A549 treated with RU486 at 1 μM for 4 hours (cell line): ENCODE measurements at places on chromosomes 5 and 9. TPM values are rescaled to one million over a fixed set of nuclear protein-coding genes. Genes with fewer than 3 reads are reported as not detected.

The GABRB2 gene
- not detected in 5 replicates for total RNA-seq

The ABITRAM gene
- total RNA-seq: 17.1 to 25.0 TPM (median 22.3 TPM) in 5 replicates

The GABRP gene
- not detected in 5 replicates for total RNA-seq

The ZFP37 gene
- total RNA-seq: 0.86 to 1.9 TPM (median 1.8 TPM) in 5 replicates

The LVRN gene
- total RNA-seq: 0.07 to 0.27 TPM (median 0.09 TPM) in 3 of 5 replicates, not detected in the others

The GPR150 gene
- 0.07 to 0.26 TPM (median 0.19 TPM) in 4 of 5 replicates, not detected in the other for total RNA-seq

The PCDHA12 gene
- total RNA-seq: 1.9 to 3.0 TPM (median 2.7 TPM) in 5 replicates

The ISL1 gene
- total RNA-seq: not detected in 5 replicates

The TSLP gene
- not detected in 5 replicates for total RNA-seq

The LTC4S gene
- total RNA-seq: 0.30 to 0.63 TPM (median 0.38 TPM) in 3 of 5 replicates, not detected in the others

The DNAJC21 gene
- 23.3 to 32.1 TPM (median 26.7 TPM) in 5 replicates for total RNA-seq

The NFIB gene
- total RNA-seq: 8.2 to 12.3 TPM (median 10.4 TPM) in 5 replicates

The PCDHA4 gene
- 1.3 to 1.7 TPM (median 1.5 TPM) in 5 replicates for total RNA-seq

The FCN2 gene
- total RNA-seq: not detected in 5 replicates

The UQCRQ gene
- total RNA-seq: 367 to 625 TPM (median 509 TPM) in 5 replicates

The KCNMB1 gene
- total RNA-seq: 0.05 TPM in 1 of 5 replicates, not detected in the others

The FUT7 gene
- total RNA-seq: 0.07 to 0.09 TPM (median 0.08 TPM) in 3 of 5 replicates, not detected in the others

The GLDC gene
- total RNA-seq: 12.1 to 13.3 TPM (median 12.9 TPM) in 5 replicates

The PHYHD1 gene
- total RNA-seq: not detected in 5 replicates

The PHYKPL gene
- 6.3 to 9.1 TPM (median 7.7 TPM) in 5 replicates for total RNA-seq

The LCN9 gene
- total RNA-seq: not detected in 5 replicates

The APBB3 gene
- 3.8 to 8.1 TPM (median 6.3 TPM) in 5 replicates for total RNA-seq

The NR6A1 gene
- total RNA-seq: 1.7 to 1.9 TPM (median 1.7 TPM) in 5 replicates

The PCDHB12 gene
- 0.05 to 0.09 TPM in 2 of 5 replicates, not detected in the others for total RNA-seq

The ZNF366 gene
- total RNA-seq: not detected in 5 replicates

The TAS2R1 gene
- total RNA-seq: not detected in 5 replicates

The TYRP1 gene
- not detected in 5 replicates for total RNA-seq

The TRPM3 gene
- total RNA-seq: not detected in 5 replicates

The SLC27A4 gene
- total RNA-seq: 32.1 to 49.1 TPM (median 43.3 TPM) in 5 replicates

The CSNK1A1 gene
- 123 to 138 TPM (median 127 TPM) in 5 replicates for total RNA-seq

The TOMM5 gene
- total RNA-seq: 282 to 354 TPM (median 324 TPM) in 5 replicates

The PCDHB15 gene
- total RNA-seq: 0.06 to 0.10 TPM (median 0.08 TPM) in 3 of 5 replicates, not detected in the others

The INSL6 gene
- total RNA-seq: not detected in 5 replicates

The GRIA1 gene
- total RNA-seq: not detected in 5 replicates

The TRAF1 gene
- total RNA-seq: 3.6 to 6.8 TPM (median 4.6 TPM) in 5 replicates

The LCN12 gene
- total RNA-seq: 0.61 to 1.6 TPM (median 0.86 TPM) in 5 replicates

The FRMD3 gene
- 2.3 to 3.0 TPM (median 2.6 TPM) in 5 replicates for total RNA-seq

The PCDHB10 gene
- total RNA-seq: 0.06 TPM in 2 of 5 replicates, not detected in the others

The SPATA31E1 gene
- total RNA-seq: not detected in 5 replicates

The ANKRD33B gene
- total RNA-seq: 8.1 to 12.6 TPM (median 10.8 TPM) in 5 replicates

The CAVIN4 gene
- total RNA-seq: 0.26 to 0.56 TPM (median 0.54 TPM) in 5 replicates

The PCDHGC4 gene
- total RNA-seq: not detected in 5 replicates

The SPATA9 gene
- total RNA-seq: 0.42 TPM in 1 of 5 replicates, not detected in the others

The SLCO4C1 gene
- 0.01 TPM in 1 of 5 replicates, not detected in the others for total RNA-seq

The FYB1 gene
- 8.0 to 19.0 TPM (median 13.3 TPM) in 5 replicates for total RNA-seq

The MEGF10 gene
- total RNA-seq: not detected in 5 replicates

The CDKN2B-AS1 gene
- total RNA-seq: not detected in 5 replicates

The ACOT12 gene
- 0.17 TPM in 1 of 5 replicates, not detected in the others for total RNA-seq

The NIPSNAP3A gene
- total RNA-seq: 6.5 to 15.4 TPM (median 13.4 TPM) in 5 replicates

The DRD1 gene
- total RNA-seq: 0.37 to 1.0 TPM (median 0.64 TPM) in 5 replicates

The ADGRV1 gene
- total RNA-seq: 0.42 to 1.1 TPM (median 0.82 TPM) in 5 replicates

The WDR41 gene
- total RNA-seq: 25.9 to 61.3 TPM (median 39.6 TPM) in 5 replicates

The SLC34A3 gene
- 0.07 to 0.08 TPM (median 0.07 TPM) in 3 of 5 replicates, not detected in the others for total RNA-seq

The PCDHGC3 gene
- total RNA-seq: 6.1 to 7.8 TPM (median 7.0 TPM) in 5 replicates

The ADAMTSL1 gene
- not detected in 5 replicates for total RNA-seq

The OR1B1 gene
- not detected in 5 replicates for total RNA-seq
